ENCODE measurements at places on chromosomes 3 and 15.

DNA sequence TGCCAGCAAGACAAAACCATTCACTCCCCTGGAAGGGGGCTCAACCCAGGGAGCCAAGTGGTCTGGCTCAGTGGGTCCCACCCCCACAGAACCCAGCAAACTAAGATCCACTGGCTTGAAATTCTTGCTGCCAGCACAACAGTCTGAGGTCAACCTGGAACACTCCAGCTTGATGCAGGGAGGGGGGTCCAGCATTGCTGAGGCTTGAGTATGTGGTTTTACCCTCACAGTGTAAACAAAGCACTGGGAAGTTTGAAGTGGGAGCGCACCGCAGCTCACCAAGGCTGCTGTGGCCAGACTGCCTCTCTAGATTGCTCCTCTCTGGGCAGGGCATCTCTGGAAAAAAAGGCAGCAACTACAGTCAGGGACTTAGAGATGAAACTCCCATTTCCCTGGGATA, 81.7 kb downstream of the MSL2 start:
- no peak overlapping the region for H3K27ac ChIP-seq
- H3K27me3 ChIP-seq = no peaks in the 10 kb centered on the region
- no peak for DNase-seq
- no peak overlapping the region for H3K4me3 ChIP-seq

GRCh38 chr3:58524326-58524888, 12.6 kb downstream of the ACOX2 start:
- DNase-seq = no peak
- H3K27ac ChIP-seq = no peak overlapping the region
- no peaks in the 10 kb centered on the region for H3K36me3 ChIP-seq
- H3K4me1 ChIP-seq = no peaks in the 10 kb centered on the region

DNA sequence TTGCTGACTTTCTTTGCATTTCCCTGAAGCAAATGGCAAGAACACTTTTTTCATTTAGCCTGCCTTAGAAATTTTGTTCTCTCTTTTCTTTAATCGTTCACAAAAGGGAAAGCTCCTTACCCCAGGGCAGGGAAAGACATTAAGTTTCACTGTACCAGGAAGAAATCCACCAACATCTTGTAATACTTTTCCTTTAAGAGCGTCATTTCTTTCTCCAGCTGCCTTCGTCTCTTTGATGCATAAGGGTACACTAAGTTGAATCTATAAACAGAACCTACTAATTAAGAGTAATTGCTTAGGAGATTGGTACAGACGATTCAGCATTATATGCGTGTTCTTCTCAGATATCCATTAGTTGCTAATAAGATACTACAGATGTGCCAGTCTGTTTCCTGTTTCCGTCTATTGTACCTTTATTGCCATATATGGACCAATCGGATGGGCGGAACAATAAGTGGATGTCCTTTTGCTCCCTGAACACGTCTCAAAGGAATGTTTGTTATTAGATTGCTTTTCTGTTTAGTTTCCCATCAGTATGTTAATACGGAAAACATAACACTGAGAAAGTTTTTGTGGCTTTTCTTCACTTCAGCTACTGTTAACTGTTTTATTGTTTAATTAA, 276.7 kb upstream of the RARB start:
- no peaks in the 10 kb centered on the region for H3K27me3 ChIP-seq
- no peaks in the 10 kb centered on the region for H3K36me3 ChIP-seq
- H3K4me1 ChIP-seq = no peaks in the 10 kb centered on the region
- DNase-seq = no peak

- H3K4me1 ChIP-seq = no peaks in the 10 kb centered on the region
- no peak for DNase-seq
- no peaks in the 10 kb centered on the region for H3K27me3 ChIP-seq
- H3K27ac ChIP-seq = no peak overlapping the region
- H3K36me3 ChIP-seq = no peaks in the 10 kb centered on the region
Measured at GRCh38 chr3:65669163-65669875, 369.4 kb downstream of the MAGI1 start.

Measured in naive thymus-derived CD4-positive, alpha-beta T cell (primary cell).